ENCODE measurements at places on chromosomes 2 and 18.

- no peak for DNase-seq
These were observed 127.2 kb downstream of the TPO start for GRCh38 chr2:1540481-1540880.

- no peak for DNase-seq
These were observed 17.3 kb downstream of the PIK3C3 start for GRCh38 chr18:41972067-41972925.

DNA sequence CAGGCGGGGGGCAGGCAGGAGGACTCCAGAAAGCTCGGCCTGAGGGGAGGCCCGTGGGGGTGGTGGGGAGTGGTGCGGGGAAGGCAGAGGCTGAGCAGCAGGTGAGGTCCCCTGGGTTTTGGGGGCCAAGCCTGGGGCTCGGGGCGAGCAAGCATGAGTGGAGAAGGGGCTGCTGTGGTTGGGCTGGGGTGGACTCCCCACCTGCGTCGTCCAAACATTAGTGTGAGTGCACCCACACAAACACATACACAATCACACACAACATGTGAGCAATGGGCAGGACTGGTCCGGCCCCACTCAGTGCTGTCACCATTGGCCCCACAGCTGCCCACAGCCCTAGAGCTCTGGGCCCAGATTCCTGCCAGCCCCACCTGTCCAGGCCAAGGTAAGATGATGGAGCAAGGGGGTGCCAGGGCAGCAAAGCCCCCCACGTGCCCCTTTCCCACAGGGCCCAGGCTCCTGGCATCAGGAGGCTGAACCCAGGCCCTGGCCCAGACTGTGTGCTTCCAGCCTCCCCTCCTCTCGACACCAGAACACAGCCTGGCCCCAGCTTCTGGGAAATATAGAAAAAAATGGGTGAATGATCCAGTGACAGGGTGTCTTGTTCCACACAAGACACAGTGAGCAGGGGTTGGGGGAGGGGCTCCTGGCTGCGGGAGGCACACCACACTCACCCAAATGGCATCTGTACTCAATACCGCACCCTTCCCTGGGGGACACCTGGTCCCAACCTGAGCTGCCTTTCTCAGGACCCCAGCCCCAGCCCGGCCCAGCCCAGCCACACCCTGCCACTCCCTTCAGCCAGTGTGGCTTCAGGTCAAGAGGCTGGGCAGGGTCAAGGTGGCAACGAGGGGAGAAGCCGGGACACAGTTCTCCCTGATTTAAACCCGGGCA is 463 bp upstream of the ALPP start:
- no peak for DNase-seq

- no peak for DNase-seq
These were observed 516.3 kb upstream of the FSIP2 start for GRCh38 chr2:185222311-185222710.

DNA sequence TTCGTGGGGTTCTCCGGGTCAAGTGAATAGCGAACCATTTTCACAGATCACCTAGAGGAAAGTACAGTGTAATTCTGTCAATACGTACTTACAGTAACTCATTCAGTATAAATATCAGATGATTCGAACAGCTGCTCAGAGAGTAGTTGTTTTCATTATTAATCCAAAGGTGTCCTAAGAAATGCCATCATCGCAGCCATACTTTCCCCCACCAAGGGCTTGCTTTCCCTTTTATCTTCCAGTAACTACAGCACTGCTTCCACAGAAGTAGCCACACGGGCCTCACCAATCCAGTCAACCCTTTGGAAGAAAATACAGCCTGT is 4.5 kb upstream of the C18orf32 start:
- DNase-seq = no peak

GRCh38 chr2:121200419-121201315 is 84.3 kb downstream of the TFCP2L1 start:
- DNase-seq = no peak

DNA sequence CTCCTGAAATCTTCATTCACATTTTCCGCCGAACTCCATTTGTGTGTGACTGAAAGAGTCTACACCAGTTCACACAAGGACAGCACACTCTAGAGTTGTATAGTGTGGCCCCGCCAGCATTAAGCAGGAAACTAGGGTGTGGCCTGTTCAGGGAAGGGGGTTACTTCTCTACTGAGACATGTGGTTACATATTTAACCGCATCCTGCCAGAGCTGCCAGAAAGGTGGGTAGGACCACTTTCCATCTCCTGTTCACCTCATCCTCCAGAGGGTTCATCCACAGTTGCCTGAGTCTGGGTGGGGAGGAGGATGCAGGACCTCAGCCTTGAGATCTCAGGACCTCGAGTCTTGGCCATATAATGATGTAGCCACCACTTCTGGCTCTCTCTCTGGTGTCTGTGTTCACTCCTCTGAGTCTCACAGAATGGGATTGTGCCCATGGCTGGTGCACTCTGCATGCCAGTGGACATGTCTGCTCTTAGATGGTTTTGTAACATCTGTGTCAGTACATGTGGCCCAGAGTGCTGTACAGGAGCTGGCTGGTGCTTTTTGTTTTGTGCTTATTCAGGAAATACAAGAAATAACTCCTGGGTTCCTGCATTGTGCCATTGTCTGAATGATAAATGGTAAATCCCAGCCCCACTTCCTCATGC is 7.7 kb upstream of the SP140L start:
- DNase-seq = peak; percentile 42

GRCh38 chr2:11567631-11568031 is 33.8 kb downstream of the GREB1 start:
- DNase-seq = no peak

DNA sequence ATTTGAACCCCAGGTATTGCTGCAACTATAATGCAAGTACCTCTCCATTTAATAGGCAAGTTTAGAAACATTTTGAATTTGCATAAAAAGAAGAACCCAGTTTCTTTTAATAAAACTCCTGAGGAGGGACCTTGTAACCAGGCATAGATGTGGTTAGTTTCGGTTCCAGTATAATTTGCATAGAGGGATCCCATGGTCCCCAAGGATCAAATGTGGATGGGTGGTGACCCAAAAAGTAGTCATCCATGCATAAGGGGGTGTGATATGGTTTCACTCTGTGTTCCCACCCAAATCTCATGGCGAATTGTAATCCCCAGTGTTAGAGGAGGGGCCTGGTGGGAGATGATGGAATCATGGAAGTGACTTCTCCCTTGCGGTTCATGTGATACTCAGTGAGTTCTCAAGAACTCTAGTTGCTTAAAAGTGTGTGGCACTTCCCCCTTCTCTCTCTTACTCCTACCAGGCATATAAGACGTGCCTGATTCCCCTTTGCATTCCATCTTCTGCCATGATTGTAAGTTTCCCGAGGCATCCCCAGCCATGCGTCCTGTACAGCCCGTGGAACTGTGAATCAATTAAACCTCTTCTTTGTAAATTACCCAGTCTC is 40.2 kb upstream of the SKA1 start:
- DNase-seq = no peak

- no peak for DNase-seq
These were observed 76.6 kb downstream of the TLK1 start for GRCh38 chr2:171084128-171084527.

DNA sequence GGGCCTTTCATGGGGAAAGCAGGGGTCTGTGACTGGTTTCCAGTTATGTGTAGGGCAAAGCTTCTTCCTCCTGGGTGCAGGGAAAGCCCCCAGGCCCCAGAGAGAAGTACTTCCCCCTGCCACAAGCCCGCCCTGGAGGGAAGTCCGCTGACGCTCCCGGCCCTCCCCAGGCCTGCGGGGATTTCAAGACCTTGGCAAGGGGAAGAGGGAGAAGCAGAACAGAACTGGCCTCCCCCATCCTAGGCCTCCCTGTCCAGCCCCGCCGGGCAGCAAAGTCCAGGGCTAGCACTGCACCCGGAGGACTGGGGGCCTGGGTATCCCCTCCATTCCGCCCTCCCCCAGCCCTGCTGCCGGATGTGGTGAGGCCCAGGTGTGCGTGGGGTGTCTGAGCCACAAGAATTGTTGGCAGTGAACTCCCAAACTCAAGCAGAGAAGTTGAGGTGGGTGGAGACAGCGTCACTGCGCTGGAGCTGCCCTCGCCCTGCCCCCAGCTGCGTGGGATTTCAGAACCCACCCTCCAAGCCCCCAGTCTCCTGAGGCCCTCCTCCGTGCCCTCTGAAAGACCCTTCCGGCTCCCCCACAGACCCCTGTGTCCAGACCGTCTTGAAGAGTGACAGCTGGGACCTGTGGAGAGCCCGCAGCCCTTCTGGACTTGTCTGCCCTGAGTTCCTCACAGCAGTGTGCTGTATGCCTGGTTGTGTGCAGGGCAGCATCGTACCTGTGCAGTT is 1.1 kb upstream of the DUSP2 start:
- peak; percentile 79 for DNase-seq

GRCh38 chr2:217722883-217723472 is 279.8 kb downstream of the TNS1 start:
- no peak for DNase-seq

DNA sequence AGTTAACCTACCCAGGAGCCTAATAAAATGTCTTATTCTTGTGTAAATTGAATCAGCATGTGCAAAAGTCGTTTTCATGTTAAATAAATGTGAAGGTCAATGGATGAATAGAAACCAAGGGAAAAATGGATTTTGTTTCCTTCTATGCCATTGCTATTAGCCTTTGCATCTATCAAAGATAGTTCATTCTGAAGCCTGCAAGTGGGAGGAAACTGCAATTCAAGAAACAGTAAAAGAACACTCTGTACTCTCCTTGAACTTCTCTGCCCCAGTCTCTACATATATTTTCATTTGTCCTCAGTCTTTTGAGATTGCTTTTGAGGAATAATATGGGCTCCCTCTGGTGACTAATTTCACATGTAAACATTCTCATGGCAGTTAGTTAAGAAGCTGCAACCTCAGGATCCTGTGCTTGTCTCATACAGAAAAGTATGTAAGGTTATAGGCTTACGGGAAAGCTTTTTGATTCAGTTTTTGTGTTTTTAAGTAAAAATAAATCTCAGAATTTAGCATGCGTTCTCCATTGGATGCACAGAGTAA is 1590.0 kb upstream of the LRRTM1 start:
- no peak for DNase-seq

DNA sequence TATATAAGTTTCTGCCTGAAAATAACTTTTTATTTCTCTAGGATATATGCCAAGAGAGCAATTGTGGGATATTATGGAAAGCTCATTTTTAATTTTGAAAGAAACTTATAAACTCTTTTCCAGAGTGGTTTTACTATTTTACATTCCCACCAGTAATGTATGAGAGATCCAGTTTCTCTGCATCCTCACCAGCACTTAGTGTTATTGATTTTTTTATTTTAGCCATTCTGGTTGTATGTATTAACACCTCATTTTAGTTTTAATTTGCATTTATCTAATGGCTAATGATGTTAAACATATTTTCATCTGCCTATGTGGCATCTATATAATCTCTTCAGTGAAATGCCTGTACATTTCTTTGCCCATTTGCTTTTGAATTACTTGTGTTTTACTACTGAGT is 597.7 kb upstream of the RAB6C start:
- no peak for DNase-seq

GRCh38 chr2:189016311-189016861 is 42.2 kb downstream of the COL3A1 start:
- DNase-seq = no peak

DNA sequence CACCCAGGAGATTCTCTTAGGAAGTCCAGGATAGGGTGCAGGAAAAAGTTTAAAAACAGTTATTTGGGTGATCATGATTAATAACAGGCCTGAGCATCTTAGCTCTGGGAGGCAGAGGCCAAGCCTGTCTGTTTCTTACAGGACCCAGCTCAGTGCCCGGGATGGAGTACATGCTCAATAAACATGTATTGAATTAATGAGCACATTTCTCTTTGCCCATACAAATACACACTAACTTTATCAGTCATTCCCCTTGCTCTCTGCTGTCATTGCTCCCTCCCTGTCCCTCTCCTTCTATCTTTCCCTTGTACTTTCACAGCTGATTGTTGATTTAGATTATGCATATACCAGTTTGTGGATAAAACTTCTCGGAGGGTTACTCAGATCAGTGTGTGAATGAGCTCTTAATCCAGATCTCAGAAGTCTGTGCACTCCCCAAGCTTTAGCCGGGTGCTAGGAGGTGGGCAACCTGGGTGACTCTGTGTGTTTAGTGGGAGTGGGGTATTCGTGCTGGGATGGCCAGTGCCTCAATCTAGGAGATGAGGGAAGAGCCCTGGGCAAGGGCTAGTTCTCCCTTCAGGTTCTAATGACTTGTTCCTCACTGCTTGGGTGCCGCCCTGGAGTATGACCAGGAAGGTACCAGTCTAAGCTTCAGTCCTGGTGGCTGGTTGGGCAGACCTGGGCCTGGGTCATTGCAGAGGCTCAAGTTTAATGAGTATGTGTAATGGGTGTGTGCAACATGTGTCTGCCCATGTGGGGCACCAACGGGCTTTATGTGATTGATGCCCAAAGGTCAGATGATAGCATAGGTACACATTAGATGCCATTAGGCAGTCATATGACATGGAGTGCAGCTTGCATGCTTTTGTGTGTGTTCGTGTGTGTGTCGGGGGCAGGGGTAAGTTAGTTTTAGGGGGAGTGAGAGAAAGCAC is 10.6 kb downstream of the EMX1 start:
- no peak for DNase-seq

DNA sequence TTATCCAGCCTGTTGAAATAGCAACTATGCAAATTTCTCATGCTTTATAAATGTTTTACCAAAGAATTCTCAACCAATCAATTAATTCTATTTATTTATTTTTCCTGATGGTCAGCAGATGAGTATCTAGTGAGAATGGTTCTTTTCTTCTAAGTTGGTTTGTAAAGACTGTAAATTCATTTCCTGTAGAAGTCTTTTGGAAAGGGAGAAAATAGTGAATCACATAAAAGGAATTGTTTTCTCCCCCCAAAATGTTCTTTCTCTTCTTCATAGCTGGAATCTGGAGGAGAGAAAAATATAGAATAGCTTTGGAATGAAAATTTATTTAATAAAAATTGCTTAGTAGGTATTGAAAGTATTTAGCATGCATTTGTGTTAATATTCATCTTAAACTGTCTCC is 836.1 kb upstream of the ZEB2 start:
- DNase-seq = no peak

GRCh38 chr2:58081000-58081399 is 34.4 kb downstream of the VRK2 start:
- no peak for DNase-seq

DNA sequence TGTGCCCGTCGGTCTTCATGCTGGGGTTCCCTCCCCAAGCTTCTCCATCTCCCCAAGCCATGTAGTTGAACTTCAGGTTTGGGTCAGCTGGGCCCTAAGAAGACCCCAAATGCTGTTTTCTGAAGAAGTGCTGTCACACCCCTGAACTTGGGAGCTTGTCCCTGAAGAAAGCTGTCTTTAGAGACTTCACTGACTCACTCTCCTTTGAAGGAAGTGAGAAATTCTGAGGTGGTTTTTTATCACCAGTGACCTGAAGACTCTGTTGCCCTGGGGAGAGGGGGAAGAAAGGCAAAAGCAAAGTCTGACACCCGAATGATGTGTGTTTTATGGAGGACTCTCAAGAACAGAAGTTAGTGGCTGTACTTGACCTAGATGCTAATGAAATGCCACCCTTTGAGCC is 83.6 kb upstream of the BCL2L11 start:
- DNase-seq = no peak

DNA sequence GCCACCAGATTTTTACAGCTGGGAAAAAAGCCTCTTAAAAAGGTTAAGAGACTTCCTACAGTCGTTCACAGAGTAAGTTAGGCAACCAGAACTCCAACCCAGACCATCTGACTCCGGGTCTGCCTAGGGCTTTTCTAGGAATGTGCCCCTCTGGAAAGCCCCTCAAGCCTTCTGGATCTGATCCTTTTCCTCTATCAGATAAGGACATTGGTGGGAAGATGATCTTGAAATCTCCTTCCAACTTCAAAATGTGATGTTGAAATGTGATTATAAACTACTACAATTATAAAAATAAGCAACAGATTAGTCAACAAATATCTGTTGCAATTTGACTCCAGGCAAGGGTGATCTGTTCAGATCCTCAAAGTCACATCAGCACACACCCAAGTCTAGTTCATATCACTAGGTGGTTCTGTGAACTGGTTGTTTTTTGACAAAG is 270.4 kb downstream of the ARHGAP15 start:
- DNase-seq = no peak
